ENCODE measurements at places on chromosomes 13 and 19.

DNA sequence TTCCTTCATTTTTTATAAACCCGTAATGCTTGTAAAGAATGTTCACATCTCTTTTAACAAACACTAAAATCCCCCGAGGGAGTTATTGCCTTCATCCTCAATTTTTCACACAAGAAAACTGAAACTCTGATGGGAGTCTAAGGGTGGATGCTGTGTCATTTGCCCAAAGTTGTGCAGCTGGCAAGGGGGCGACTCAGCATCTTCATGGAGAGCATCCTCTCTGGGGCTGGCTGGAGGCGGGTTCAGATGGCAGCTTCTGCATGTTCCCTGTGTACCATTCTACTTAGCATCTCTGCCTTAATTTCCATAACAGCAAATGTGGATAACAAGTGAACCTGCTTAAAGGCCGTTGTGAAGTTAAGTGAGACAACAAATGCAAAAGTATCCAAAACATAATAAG, 256.4 kb downstream of the IRS2 start:
- DNase-seq, result no peak

DNA sequence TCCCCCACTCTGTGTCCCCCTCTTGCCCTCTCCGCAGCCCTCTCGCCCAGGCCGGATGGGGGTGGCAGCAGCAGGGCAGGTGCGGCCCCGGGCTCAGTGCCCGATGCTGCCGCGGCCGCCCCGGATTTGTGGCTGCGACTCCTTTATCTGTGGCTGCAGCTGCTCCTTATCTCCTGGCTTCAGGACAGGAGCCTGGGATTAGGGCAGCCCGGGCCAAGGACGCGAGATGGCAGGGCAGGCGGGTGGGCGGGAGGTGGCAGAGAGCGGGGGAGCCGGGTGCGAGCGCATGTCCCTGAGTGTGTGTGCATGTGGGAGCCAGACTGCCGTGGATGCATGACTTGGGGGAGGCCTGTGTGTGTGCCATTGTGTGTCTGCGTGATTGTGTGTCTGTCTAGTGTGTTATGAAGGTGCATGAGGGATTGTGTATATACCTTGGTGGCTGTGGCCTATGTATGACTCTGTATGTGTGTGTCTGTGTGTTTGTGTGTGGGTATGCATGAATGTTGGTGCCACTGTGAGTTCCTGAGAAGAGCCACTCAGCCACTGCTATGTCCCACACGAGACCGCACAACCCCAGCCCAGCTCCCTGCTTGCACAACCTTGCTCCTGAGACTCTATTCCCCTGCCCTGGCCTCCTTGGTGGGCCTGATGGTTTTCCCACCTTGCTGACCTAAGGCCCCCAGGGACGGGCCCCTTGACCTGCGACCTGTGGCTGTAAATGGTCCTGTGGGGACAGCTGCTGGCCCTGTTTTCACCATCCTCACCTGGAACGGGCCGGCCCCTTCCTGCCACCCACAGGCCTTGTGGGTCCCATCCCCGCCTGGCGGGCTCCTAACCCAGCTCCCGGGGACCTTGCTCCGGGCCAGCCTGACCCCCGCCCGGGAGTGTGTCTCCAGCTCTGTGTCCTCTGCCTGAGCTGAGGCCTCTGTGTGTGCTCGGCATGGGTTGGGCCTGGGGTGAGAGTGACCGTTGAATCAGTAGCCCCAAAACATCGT, 5.3 kb upstream of the NRTN start:
- no peak for DNase-seq

DNA sequence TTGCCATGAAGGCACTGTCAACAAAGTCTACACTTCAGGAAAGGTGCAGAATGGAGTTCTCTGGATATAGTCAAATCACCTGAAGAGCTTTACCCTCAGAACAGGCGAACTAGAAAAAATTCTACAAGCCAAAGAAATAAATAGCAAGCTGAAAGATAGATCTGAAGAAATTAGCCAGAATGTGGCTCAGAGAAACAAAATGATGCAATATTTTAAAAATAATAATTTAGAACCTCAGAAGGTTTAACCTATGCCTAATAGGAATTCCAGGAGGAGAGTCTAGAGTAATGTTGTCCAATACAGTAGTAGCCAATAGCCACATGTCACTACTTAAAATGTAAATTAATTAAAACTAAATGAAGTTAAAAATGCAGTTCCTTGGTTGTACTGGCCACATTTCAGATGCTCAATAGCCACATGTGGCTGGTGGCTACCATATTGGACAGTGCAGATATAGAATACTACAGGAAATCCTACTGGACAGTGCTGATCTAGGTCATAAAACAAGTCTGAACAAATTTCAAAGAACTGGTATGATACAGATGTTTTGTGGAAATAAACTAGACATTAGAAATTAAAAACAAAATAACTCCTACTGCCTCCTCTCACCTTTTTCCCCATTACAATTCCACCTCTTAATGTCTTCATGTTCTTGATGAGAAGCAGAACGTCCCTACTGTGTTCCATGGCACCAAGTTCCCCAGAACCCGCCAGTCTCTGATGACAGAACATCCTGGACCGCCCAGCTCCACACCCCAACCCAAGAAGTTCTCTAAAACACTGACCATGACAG, 679 bp upstream of the CDADC1 start:
- no peak for DNase-seq

- DNase-seq, result peak; percentile 76
Observed at GRCh38 chr19:1172353-1173158, 1.5 kb downstream of the SBNO2 start.

DNA sequence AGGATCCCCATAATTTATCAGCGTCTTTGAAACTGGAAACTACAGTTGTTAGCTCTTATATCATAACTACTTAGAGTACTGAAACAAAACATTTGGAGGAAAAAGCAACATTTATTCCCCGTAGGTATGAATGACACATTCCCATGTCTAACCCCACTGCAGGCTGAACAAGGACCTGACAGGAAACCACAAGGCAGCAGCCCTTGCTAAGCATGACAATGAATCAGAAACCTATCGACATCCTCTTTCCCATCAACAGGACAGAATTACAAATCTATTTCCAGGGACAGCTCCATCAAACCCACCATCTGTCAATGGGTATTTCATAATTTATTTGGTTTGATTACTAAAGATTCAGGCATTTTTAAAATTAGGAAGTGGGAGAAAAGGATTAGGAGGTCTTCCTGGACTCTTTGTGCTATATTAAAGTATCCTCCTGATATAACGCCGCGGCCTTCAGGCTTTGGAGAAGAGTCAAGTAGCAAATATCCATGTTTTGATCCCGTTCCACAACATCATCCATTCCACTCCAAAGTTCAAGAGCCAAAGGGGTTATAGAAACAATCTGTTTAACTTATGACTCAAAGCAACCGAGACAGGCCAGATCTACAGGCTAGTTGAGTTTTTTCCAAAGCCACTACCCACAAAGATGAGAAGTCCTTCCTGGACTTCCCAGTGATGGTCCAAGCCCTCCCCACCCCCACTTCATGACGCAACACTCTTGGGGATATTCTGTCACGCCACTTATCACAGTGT, 51.1 kb downstream of the FAM216B start:
- peak; percentile 27 for DNase-seq

DNA sequence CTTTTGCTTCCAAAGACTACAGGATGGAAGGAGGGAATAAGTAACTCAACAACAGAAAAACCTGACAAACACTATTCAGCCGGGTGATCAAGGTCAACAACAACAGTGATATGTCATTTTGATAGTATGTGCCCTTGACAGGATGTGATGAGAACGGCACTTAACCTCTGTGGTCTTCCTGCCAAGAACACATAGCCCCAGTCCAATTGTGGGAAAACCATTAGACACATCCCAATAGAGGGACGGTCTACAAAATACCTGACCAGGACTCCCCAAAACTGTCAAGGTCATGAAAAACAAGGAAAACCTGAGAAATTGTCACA, 43.1 kb upstream of the AMER2 start:
- no peak for DNase-seq

DNA sequence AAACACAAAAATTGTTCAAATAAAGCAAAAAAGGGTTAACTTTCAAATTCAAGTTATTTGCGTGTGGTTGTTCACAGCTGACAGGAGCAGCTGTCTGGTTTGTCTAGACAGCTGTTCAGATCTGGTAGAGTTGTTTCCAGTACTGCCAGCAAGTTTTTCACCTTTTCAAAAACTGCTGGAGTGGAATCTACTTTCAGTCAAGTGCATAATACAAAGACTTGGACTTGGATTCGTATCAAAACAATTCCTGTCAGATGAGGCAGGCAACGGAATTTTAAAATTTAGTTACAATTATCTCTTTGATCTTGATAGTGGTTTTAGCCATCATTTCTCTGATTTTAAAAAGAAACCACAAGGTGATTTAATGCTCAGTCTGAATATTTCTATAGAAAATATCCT, 51.7 kb upstream of the EEF1AKMT1 start:
- DNase-seq, result no peak

DNA sequence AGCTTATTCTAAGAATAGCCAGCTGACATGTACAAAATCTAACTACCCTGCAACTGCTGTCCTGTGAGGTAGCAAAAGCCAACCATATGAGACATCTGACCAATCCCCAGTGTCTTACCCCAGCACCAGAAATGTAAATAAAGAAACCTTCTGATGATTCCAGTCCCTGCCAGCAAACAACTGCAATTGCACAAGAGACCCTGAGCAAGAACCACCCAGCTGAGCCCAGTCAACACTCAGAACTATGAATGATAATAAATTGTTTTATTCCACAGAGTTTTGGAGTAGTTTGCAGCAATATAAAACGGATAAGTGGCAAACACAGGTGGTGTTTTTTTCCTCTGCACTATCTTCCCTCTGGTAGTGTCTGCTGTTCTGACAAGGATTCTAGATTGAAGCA, 94.9 kb downstream of the ERCC5 start:
- DNase-seq, result no peak

- no peak for DNase-seq
Observed at GRCh38 chr19:8107301-8107903, 42.0 kb downstream of the FBN3 start.

DNA sequence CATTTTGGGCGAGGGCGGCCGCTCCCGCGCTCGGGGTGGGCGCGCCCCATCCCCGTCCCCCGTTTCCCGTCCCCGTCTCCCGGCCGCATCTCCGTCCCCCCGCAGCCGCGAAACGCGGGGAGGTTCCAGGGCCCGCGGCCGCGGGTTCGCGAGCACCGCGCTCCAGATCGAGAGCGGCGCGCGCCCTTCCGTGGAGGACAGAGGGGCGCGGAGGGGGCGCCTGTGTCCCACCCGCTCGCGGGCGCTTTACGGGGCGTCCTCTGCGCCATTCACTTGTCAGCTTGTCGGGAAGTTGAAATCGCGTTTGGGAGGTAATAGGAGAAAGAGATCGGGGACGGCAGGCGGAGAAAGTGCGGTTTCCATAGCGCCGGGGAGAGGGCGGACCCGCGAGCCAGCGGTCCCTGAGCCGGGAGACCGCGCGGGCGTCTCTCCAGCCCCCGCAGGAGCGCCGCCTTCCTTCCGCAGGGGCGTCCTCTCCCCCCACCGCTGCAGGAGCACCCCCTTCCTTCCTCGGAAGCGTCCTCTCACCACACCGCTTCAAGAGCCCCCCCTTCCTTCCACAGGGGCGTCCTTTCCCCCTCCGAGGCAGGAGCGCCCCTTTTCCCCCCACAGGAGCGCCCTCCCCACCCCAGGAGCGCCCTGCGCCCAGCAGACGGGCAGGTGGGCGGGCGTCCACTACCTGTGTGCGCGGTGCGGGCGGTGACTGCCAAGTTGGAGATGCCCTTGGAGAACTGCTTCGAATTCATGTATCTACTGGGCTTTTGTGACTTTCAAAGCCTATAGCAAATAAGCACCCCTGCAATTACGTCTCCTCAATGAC, 962 bp upstream of the IRS2 start:
- DNase-seq, result peak; percentile 43

DNA sequence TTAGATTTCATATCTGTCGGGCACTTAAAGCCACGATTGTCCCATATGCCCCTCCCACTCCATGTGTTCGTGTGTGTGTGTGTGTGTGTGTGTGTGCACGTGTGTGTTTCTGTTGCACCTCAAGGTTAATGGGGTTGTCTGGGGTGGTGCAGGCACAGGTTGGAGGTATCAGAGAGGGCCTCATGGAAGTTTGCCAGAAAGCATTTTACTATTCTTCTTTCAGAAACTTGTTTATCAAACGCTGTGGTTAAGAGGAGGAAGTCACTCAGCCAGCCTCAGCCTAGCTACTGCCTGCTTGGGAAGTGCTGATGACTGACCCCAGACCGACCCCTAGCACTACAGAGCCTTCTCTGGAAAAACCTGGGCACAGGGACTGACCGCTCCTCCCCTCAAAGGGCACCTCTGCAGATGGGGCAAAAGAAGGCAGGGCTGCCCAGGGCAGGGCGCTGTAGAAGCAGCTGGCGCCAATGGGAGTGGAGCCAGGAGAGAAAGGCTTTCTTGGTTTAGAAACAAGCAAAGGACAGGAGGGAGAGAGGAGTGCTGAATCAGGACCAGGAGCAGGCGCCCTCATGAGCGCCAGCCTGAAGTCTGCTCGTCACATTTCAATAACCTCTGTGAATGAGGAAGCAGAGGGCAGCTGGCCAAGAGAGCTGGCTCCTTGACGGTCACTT, 3.9 kb downstream of the SIAH3 start:
- DNase-seq, result peak; percentile 48

GRCh38 chr13:22451327-22451741, 729.4 kb upstream of the SGCG start:
- DNase-seq, result peak; percentile 35

GRCh38 chr13:46884531-46884930, 12.3 kb downstream of the HTR2A start:
- no peak for DNase-seq

DNA sequence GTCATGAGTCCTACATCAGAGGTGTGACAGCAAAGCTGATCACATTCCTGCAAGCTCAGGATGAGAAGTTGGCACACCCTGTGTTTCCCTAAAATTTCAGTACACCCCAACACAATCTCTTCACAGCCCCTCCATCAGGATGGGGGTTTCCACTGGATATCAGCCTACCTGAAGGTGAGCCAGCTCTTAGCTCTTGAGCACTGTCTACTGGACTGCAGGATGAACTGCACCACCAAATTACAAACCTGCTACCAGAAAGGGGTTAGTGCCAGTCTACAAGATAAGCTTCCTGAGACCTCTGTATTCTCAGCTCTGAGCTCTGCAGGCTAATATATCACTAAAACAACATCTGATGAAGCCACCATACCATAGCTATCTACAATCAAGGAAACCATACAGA, 1616.2 kb upstream of the SPRY2 start:
- no peak for DNase-seq

GRCh38 chr13:85616275-85616674, 182.9 kb downstream of the SLITRK6 start:
- DNase-seq, result no peak

GRCh38 chr19:2428756-2429711, 1.6 kb upstream of the TIMM13 start:
- no peak for DNase-seq

DNA sequence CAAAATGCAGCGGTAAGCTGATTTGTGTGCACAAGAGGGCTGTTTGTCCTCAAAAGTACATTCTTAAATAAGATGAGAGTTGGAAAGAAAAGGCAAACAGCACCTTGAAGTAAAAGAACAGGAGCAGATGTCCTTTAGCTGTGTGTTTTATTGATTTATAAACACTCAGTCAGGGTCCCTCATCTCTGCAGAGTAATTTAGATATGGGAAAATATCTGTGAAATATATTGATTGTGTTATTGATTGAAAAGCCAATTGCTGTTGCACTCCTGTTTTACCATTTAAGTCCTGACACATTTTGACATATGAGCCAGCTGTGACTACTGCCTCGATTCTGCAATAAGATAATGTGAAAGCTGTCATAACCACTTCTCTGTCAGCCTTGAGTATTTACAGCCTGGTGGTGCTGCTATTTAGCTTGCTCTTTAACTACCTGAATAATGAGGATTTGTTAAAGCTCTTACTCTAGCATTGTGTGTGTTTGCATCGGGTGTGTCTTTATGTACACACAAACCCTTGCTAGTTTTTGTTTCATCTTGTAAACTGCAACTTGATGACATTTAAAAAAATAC, 550.1 kb downstream of the DACH1 start:
- no peak for DNase-seq

- DNase-seq, result no peak
Observed at GRCh38 chr13:112877066-112877465, 91.9 kb upstream of the MCF2L start.
